Activated CD4-positive, alpha-beta T cell treated with anti-CD3 and anti-CD28 coated beads, Interleukin-2, amount 10 ng/mL, durations not matched to agents 7 days and 5 days (primary cell): ENCODE measurements at places on chromosomes 4 and X. TPM values are rescaled to one million over a fixed set of nuclear protein-coding genes. Genes with fewer than 3 reads are reported as not detected.

ADGRL3 gene
- total RNA-seq: not detected

NIPAL1 gene
- total RNA-seq: 0.62 TPM

BRCC3 gene
- total RNA-seq: 28.2 TPM

OTUD5 gene
- total RNA-seq: 49.0 TPM

GRCh38 chr4:161448550-161449180 lies 715.1 kb downstream of the FSTL5 start:
- H3K4me1 ChIP-seq: no peaks in the 10 kb centered on the region
- no peak overlapping the region for H3K27ac ChIP-seq
- H3K36me3 ChIP-seq: no peaks in the 10 kb centered on the region
- H3K27me3 ChIP-seq: no peaks in the 10 kb centered on the region

DNA sequence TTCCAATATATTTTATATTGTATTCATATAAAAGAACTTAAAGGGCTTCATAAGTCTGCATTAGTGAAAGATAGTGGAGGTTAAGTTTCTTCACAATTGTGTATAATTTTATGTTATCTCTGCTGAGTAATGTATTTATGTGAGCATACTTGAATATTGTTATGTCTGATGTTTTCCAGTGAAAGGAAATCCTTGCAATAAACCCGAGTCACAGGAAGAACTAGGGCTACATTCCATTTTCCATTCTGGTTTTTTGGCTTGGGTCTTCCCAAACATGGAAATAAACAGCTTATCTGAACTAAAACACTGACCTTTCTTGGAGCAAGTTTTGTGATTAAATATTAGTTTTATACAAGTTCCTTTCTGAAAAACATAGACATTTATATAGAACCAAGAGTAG lies 231.3 kb upstream of the GPRIN3 start:
- peaks cover 9% of the 10 kb centered on the region for H3K4me1 ChIP-seq
- no peak for DNase-seq
- H3K36me3 ChIP-seq: peaks cover 3% of the 10 kb centered on the region
- peaks cover 19% of the 10 kb centered on the region for H3K27me3 ChIP-seq

DNA sequence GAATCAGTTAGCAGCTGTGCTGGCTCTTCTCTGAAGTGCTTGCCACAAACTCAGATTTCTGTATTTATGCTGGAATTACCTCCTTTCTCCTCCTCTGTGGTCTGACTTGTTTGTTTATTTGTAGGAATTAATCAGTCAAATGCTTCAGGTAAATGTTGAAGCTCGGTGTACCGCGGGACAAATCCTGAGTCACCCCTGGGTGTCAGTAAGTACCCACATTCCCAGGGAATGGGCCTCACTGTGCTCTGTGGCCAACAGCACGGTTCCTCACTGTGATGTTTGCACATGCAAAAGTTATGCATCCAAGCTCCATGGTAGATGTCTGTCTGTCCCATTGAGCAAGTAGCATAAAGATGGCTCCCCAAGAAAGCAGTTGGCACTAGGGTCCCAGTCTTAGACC lies 169.9 kb downstream of the DCLK2 start:
- no peak overlapping the region for H3K4me3 ChIP-seq
- H3K27me3 ChIP-seq: no peaks in the 10 kb centered on the region
- no peak for DNase-seq
- no peaks in the 10 kb centered on the region for H3K4me1 ChIP-seq

GRCh38 chrX:43745938-43746721 lies 90.0 kb downstream of the MAOA start:
- no peaks in the 10 kb centered on the region for H3K36me3 ChIP-seq
- H3K4me1 ChIP-seq: peaks cover 9% of the 10 kb centered on the region
- no peak for DNase-seq
- H3K27me3 ChIP-seq: no peaks in the 10 kb centered on the region
- H3K4me3 ChIP-seq: no peak overlapping the region

GRCh38 chr4:167622481-167623240 lies 388.4 kb upstream of the SPOCK3 start:
- H3K36me3 ChIP-seq: no peaks in the 10 kb centered on the region
- peak; percentile 29 for DNase-seq
- no peak overlapping the region for H3K27ac ChIP-seq
- no peaks in the 10 kb centered on the region for H3K27me3 ChIP-seq

- no peak overlapping the region for H3K4me3 ChIP-seq
- H3K4me1 ChIP-seq: peaks cover 8% of the 10 kb centered on the region
- H3K36me3 ChIP-seq: no peaks in the 10 kb centered on the region
- no peak overlapping the region for H3K27ac ChIP-seq
- no peak for DNase-seq
Measured at GRCh38 chr4:147547314-147548056, 66.6 kb downstream of the EDNRA start.

DNA sequence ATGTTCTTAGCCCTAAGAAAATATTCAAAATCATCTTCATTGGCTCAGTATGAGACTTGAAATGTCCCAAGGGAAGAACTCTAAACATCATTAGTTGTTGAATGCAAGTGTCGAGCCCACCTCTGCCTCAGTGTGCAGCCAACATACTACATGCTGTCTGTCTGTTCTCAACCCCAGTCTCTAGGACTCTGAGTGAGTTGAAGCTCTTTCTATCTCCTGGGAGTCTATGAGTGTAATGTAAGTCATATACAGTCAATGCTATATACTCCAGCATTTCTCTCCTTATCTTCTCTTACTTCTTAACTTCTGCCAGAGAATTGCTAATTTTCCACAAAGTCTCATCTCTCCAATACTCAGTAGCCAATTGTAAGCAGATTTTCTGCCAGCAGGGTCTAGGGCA lies 61.3 kb downstream of the SPATA18 start:
- no peaks in the 10 kb centered on the region for H3K4me1 ChIP-seq
- no peak for DNase-seq
- H3K36me3 ChIP-seq: no peaks in the 10 kb centered on the region

DNA sequence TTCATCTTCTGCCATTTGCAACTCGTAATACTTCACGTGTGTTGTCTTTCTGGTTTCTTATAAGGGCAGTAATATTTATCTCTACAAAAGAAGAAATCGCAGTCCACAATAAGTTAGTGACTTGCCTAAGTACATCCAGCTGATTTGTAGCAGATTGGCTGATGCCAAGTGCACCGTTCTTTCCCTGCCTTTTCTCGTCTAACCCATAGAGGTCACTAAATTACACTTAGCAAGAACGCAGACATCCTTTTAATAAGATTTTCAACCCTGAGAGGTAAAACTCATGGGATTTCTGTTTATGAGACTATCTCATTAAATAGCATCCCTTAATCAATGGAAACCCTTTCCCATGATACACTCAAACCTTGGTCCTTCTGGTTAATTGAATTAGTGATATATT lies 408.6 kb upstream of the ACTRT1 start:
- no peak overlapping the region for H3K27ac ChIP-seq
- no peak for DNase-seq
- no peaks in the 10 kb centered on the region for H3K27me3 ChIP-seq
- H3K4me1 ChIP-seq: no peaks in the 10 kb centered on the region

GRCh38 chrX:137707348-137707747 lies 141.4 kb downstream of the ZIC3 start:
- H3K27ac ChIP-seq: no peak overlapping the region
- no peak for DNase-seq
- no peaks in the 10 kb centered on the region for H3K27me3 ChIP-seq
- H3K4me1 ChIP-seq: no peaks in the 10 kb centered on the region
- H3K36me3 ChIP-seq: no peaks in the 10 kb centered on the region

DNA sequence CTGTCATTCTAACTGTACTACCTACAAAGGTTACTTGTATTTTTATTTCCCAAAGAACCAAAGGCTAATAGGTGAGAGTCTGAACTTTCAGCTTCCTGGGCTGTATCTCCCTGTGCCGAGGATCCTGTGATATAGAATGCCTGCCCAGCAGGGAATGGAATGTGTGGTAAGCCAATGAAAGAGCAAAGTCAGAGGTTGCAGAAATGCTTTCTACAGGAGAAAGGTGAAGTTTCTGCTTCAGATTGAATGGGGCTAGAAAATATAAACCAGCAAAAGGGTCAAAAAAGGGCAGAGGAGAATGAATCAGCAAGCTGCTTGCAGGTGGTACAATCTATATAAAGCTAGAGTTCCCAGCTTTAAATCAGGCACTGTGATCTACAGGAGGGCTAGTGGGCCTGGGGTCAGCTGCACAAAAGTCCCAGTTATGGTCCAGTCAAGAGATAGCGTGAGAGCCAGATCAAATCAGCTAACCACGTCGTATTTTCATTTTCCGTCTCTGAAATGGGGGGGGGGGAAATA lies 146.1 kb downstream of the DCTD start:
- H3K4me3 ChIP-seq: no peak overlapping the region
- no peaks in the 10 kb centered on the region for H3K4me1 ChIP-seq
- H3K27ac ChIP-seq: no peak overlapping the region

GRCh38 chr4:158895797-158896576 lies 127.2 kb downstream of the FNIP2 start:
- no peaks in the 10 kb centered on the region for H3K27me3 ChIP-seq
- no peak overlapping the region for H3K4me3 ChIP-seq
- no peak overlapping the region for H3K27ac ChIP-seq

- no peak overlapping the region for H3K27ac ChIP-seq
- no peak for DNase-seq
- no peak overlapping the region for H3K4me3 ChIP-seq
- H3K4me1 ChIP-seq: no peaks in the 10 kb centered on the region
- no peaks in the 10 kb centered on the region for H3K27me3 ChIP-seq
- no peaks in the 10 kb centered on the region for H3K36me3 ChIP-seq
Measured at GRCh38 chrX:40976981-40977380, 108.3 kb upstream of the USP9X start.

DNA sequence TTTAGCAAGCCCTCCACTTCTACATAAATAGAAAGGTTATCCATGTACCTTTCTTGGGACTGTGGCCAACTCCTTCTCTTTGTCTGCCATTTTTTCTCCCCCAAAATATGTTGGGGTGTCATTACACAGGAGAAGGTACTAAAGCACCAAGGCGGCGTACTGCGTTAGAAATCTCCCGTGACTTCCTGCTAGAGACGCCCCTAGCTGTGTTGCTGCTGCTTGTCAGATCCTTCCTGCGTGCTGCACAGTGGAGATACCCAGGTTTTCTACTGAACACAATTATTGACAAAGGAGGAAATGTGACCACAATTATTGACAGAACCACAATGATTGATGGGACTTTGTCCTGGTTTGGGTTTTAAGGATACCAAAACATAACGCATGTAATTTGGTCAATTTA lies 97.7 kb downstream of the EFHC2 start:
- no peak overlapping the region for H3K4me3 ChIP-seq
- H3K27ac ChIP-seq: peak overlapping the region; percentile 72
- peaks cover 4% of the 10 kb centered on the region for H3K36me3 ChIP-seq
- peaks cover 29% of the 10 kb centered on the region for H3K4me1 ChIP-seq
- DNase-seq: peak; percentile 31

GRCh38 chr4:159171287-159171686 lies 68.4 kb downstream of the RAPGEF2 start:
- H3K4me3 ChIP-seq: no peak overlapping the region
- H3K27ac ChIP-seq: no peak overlapping the region
- H3K36me3 ChIP-seq: no peaks in the 10 kb centered on the region
- peaks cover 26% of the 10 kb centered on the region for H3K4me1 ChIP-seq

DNA sequence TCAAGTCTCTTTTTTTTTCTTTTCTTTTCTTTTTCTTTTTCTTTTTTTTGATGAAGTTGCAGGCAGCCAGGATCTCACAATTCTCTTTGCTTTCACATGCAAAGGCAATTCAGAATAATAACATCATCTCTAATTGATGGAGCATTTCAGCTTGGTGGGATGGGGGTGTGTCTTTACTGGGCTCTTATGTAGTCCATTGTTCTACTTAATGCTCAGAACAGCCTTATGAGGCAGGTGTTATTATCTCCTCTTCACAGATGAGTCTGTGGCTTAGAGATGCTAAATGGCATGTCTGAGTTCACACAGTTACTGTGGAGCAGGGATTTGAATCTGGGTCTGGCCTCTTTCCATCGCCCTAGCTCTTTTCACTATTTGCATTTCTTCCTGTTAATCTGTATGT lies 70.2 kb downstream of the TRPC5 start:
- no peak overlapping the region for H3K27ac ChIP-seq
- H3K36me3 ChIP-seq: no peaks in the 10 kb centered on the region
- no peaks in the 10 kb centered on the region for H3K27me3 ChIP-seq
- H3K4me1 ChIP-seq: no peaks in the 10 kb centered on the region

- no peaks in the 10 kb centered on the region for H3K27me3 ChIP-seq
- no peak overlapping the region for H3K4me3 ChIP-seq
- no peaks in the 10 kb centered on the region for H3K4me1 ChIP-seq
- DNase-seq: no peak
- no peak overlapping the region for H3K27ac ChIP-seq
Measured at GRCh38 chrX:38400389-38400910, 48.0 kb downstream of the OTC start.

- no peak for DNase-seq
- H3K27ac ChIP-seq: no peak within 1 kb of the TSS
- H3K4me3 ChIP-seq: no peak within 1 kb of the TSS
- H3K36me3 ChIP-seq: no peaks in the 10 kb centered on the region
- H3K4me1 ChIP-seq: no peaks in the 10 kb centered on the region
- H3K27me3 ChIP-seq: peaks cover 5% of the 10 kb centered on the region
Measured at GRCh38 chr4:99435154-99435553, at the start of gene ADH7. Gene ADH7, minus strand, starts transcription at chr4:99435342. Its CDS starts 109 bp downstream, at chr4:99435233.

GRCh38 chr4:39565878-39566600 lies 38.8 kb upstream of the UGDH start:
- H3K4me1 ChIP-seq: peaks cover 4% of the 10 kb centered on the region
- H3K4me3 ChIP-seq: no peak overlapping the region
- H3K27me3 ChIP-seq: no peaks in the 10 kb centered on the region
- DNase-seq: no peak
- peaks cover 5% of the 10 kb centered on the region for H3K36me3 ChIP-seq

DNA sequence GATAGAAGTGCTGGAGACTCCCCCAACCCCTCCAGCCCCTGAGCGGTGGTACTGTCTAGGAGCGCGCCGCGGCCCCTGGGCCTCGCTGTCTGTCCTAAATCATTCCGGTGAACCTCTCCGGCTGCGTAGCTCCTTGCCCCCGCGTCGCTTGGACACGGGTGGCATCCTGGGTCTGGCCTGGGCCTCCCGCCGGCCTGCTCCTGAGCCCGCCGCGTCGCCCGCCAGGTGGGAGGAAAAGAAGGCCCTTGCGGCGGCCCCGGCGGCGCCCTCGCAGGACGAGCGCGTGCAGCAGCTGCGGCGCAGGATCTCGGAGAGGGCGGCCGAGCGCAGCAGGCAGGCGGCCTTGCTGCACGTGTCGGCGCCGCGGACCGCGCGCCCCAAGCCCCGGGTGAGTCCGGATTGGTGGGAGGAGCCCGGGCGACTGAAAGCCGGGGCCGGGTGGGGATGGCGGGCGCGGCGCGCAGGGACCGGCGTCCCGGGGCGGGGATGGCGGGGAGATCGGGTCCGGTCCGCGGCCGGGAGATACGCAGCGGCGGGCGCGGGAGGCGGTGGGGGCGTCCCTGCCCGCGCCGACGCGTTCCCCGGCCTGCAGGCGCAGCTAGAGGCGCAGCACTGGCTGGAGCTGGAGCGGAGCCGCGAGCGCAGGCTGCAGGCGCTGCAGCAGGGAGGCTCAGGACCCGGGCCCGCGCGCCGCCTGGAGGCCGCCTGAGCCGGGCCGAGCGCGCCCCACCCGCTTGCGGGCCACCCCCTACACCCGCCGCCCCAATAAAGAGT lies 6.5 kb upstream of the RNF4 start:
- H3K36me3 ChIP-seq: peaks cover 1% of the 10 kb centered on the region
- H3K4me1 ChIP-seq: peaks cover 21% of the 10 kb centered on the region
- no peak overlapping the region for H3K27ac ChIP-seq
- H3K27me3 ChIP-seq: peaks cover 11% of the 10 kb centered on the region
- peak overlapping the region; percentile 65 for H3K4me3 ChIP-seq
